Activated CD8-positive, alpha-beta memory T cell treated with anti-CD3 and anti-CD28 coated beads for 4 hours (primary cell): ENCODE measurements at places on chromosomes 5 and 9.

DNA sequence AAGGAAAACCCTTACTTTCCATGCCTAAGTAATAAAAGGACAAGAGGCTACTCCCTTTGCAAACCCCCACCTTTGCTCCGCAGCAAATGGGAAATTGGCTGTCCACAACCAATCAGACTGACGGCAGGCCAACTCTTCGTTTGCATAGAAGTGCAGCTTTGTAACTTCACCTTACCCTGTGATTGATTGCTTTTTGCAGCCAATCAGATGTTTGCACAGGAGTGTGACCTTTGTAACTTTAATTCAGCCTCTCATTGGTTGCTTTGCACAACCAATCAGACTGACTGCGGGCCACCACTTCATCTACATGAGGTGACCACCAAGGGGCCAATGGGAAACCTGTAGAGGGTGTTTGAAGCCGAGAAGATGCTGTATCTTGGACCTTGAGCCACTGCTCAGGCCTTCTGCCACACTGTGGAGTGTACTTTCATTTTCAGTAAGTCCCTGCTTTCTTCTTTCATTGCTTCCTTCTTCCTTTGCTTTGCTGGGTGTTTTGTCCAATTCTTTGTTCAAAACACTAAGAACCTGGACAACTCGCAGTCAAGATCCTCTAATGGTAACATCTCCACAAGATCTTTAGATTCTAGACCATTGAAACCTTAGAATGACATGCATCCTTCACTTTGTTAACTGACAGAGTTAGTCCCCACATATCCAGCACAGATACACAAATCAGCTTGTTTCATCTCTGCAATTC is 51.3 kb upstream of the FREM1 start:
- no peak for DNase-seq

GRCh38 chr9:130034570-130034969 is 8.4 kb downstream of the FNBP1 start:
- DNase-seq = no peak

DNA sequence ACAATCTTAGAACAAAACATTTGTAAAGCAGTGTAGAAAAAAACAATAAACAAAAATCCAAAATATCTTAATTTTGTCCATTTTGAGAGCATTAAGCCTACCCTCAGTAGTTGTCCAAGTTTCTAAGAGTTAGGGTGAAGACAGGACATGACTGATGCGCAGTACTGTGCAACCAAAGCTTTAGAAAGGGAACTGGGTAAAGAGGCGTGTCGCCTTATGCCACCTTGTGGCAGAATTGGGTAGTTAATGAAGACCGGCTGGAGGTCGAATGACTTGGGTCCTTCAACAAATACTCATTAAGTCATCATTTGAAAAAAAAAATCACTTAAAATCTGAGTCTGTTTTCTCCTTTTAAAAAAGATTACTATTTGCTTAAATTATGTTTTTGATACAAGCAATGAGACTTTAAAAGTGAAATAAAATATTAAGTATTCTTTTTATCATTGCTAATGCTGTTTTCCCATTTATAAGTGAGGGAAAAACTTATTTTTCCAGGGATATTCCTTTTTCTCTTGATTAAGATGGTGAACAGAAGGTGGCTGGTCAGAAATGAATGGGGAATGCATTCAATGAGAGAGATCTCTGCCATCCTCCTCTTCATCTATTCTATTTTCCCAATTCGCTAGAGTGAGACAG is 3.5 kb upstream of the RNF20 start:
- DNase-seq = peak; percentile 41

DNA sequence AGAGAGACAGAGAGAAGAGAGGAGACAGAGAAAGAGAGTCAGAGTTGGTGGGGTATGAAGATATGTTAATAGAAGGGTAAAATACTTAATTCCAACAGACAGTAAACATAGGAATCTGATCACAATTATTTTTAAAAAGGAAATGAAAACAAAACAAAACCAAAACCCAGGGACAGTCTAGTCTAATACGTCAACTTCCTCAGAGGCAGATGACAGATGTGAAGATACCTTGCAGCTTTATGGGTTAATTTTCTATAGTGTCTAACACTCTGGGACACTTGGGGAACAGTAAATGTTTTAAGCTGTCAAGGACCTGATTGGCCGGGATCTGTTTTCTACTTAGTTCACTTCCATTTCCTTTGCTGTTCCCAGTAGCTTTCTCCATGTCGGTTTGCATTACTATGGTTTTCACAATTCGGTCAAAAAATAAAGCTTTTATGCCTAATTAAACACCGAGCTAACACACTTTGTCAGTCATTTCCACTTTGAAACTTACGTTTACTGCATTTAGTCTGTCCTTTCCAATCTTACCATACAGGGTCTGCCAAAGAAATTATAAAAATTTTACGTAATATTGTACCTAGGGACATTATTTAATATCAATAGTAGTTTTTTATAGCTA is 216.5 kb downstream of the MCTP1 start:
- no peak for DNase-seq

DNA sequence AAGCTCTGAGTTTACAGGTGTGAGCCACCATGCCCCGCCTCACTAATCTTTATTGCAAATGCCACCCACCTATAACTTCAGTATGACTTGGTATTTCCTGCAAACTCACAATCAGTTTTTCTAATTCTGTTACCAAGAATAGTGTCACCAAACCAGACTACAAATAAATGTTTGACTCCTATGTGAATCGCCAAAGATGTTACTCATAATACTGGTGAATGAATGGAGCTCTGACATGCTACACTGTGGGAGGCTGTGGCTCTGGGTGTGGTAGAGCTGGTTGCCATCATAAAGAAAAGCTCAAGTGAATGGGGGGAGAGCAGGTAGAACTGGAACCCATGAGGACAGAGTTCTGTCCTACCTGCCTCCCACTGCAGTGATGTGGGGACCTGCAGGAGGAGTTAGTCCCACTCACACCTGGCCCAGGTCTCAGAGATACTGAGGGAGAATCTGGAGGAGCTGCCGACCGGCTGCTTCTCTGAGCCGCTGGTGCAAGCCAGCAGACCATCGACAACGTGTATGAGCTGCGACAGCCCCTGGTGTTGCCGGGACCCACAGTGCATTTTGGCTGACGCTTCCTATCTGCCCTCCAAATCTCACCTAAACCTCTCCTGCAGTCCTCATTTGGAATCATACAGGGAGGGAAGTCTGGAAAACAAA is 95.7 kb downstream of the ENTREP1 start:
- no peak for DNase-seq

- DNase-seq = no peak
Measured at GRCh38 chr5:107551088-107551487, 119.6 kb downstream of the EFNA5 start.

DNA sequence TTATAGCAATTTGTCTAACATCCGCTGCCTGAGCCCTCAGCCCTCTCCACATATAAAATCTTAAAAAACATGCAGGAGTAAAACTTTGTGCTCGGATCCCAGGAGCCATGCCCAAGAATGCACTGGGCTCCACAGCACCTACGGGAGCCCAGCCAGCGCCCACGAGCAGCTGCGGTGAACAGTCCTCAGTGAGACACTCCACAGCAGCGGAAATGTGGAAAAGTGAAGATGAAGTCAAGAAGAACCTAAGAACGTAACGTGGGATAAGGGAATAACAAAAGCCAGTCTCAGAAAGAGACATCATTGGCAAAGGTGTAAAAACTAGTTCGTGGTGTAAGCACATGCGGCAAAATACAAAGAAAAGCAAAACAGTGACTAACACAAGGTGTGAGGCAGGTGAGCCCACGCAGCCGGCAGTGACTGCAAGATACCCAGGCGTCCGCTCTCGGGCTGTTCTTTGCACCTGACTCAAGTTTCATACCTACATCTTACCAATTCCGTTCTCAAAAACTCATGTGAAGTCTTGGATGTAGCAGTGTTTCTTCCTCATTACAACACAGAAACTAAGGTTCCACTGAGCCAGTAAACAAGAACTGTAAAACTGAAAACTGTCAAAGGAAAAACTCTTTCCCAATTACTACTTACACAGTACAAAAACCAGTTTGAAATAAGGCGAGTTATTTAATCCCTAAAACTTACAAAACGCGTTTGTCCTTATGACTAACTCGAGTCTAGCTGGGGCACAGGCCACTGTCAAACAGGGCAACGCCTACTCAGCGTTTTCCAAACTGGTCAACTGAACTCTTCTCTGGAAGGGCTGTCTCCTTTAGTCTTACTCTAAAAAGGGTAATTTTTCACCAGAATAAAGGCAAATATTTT is 1.7 kb downstream of the CAMSAP1 start:
- peak; percentile 59 for DNase-seq

DNA sequence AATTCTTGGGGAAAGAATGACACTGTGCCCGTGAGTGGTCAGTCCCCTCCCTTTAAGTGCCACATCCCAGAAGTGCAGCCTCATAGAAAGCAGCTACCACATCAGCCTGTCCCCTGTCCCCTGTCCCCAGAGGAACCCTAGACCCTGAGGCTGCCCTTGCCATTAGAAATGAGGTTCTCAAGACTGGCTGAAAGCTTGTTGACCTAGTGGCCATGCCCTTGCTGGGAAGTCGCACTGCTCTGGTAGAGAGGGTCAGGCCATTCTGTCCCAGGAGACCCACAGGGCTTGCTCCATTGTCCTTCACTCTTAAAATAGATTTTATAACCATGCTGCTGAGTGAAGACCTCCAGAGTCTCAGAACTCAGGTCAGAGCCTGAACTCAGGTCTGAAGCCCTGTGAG is 184.5 kb downstream of the RGS3 start:
- DNase-seq = no peak

DNA sequence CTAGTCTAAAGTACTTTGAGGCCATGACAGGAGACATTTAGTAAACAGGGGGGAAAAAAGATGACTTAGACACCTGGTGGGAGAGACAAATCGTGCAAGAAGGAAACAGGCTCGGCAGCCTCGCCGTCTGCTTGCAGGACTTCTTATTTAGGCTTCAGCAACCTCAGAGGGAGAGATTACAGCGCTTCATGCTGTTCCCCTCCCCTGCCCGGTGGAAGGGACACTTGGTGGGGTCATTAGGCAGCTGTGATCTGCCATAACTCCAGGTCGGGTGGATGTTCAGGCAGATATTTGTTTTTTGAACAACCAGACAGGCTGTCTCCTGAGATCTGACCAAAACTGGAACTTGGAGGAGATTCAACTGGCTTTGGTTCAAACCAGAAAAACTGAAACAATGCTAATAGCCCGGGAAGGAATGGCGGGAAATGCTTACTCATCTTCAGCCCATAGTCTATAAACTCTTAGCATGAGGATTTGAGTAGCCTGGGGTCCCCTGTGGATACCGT is 38.1 kb upstream of the CD180 start:
- DNase-seq = no peak

DNA sequence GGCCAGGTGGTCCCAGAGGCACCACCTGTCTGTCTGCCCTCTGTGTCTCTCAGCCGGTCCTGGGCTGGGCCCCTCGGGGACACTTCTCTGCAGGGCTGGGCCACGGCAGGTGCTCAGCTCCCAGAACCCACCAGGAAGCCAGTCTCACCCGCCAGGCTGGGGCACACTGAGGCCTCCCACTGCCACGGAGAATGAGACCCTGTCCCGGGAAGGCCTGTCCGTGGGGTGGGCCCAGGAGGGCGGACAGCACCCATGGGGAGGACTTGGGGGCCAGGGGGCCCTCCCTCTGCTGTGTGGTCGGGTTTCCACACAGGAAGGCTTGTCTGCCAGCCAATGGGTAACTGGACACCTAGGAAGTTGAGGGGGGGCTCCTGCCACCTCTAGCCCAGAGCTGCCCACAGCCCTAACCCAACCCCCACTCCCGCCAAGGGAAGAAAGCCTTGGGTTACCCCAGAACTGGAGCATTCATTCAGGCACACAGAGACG is 4.1 kb upstream of the TUBB4B start:
- no peak for DNase-seq

GRCh38 chr9:131473198-131473885 is 29.4 kb upstream of the POMT1 start:
- DNase-seq = no peak

GRCh38 chr5:4947893-4948536 is 192.1 kb upstream of the ADAMTS16 start:
- DNase-seq = no peak

- peak; percentile 26 for DNase-seq
Measured at GRCh38 chr5:87780831-87781760, 368.4 kb upstream of the CCNH start.

- DNase-seq = no peak
Measured at GRCh38 chr9:16612627-16613026, 257.8 kb downstream of the BNC2 start.

- DNase-seq = no peak
Measured at GRCh38 chr5:31805785-31806400, 167.0 kb downstream of the PDZD2 start.

DNA sequence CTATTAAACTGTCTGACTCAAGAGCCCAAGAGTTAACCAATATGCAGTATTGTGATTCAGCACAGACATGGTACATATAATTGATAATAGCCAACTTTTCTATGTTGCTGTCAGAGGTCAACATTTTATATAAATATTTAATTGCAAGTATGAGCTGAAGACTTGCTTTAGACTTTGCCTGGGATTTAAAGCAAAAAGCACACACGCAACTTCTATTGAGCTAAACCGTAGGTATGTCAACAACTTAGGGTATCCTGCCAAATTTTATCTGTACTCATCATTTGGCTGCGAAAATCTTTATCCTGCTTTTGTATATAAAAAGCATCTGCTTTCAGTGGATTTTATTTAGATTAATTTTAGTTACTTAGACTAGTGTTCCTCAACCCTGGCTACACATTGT is 27.4 kb downstream of the UHRF2 start:
- DNase-seq = no peak

DNA sequence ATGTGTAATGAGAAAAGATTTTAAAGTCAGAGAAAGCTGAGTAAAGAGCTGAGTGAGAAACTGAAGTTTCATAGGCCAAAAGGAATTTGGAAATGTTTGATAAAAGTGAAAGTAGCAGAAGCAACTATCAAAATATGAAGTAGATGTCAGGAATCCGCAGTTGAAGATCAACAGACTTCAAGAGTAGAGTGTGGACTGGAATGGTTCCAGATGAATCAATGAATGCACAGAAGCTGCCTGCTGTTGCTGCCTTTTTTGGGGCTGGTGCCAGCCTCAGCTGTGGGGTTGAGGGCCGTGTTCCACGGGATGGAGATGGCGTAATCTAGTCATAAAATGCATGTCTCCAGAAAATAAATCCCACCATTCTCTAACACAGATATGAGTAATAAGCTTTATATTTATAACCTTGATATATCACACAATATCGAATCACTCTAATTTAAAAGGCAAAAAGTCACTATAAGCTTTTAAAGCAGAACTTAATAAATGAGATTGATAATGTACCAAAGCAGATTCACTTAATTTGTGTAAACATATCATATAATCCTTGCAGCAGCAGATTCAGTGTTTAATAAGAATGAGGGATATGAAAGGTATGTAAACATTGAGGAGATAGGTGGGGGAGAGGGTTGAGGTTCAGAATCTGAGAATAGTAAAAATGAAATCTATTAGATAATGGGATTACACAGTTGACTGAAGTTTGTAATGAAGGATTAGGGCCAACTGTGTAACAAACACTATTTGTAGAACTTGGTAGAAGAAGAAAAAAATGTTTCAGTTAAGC is 652.3 kb upstream of the FTMT start:
- no peak for DNase-seq

GRCh38 chr5:89981878-89982773 is 427.4 kb downstream of the CETN3 start:
- no peak for DNase-seq
